ENCODE measurements at places on chromosomes 16 and 17.

- no peak for DNase-seq
Measured at GRCh38 chr17:901191-901950, 78.2 kb downstream of the NXN start.

- DNase-seq, result no peak
Measured at GRCh38 chr16:13529193-13529982, 390.6 kb upstream of the ERCC4 start.

GRCh38 chr17:43791589-43791988 is 11.4 kb downstream of the CFAP97D1 start:
- DNase-seq, result no peak

DNA sequence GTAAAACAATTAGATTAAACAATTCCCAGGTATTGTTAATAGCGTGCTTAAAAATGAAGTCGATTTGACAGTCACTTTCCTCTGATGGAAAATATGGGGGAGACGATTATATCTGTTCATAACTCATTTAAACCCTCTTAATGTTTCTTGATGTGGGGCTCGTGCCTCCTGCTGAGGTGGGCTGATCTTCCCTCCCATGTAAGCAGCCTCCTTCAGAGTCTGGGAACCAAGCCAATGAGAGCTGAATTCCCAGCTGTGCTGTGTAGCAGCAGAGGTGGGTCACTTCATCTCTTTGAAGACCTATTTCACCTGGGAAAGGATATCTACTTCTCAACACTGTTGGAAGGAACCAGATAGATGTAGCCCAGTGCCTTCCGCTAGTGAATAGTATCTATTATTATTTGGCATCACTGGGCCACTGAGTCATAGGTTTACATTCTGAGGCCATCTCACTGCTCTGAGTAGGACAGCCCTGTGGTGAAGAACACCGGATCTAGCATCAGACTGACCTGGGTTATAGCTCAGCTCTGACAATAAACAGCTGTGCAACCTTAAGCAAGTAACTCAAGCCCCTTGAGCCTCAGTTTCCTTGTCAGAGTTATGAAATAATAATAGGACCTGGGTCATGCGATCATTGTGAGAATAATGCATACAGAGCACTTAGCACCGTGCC is 85.3 kb upstream of the C16orf82 start:
- DNase-seq, result no peak

DNA sequence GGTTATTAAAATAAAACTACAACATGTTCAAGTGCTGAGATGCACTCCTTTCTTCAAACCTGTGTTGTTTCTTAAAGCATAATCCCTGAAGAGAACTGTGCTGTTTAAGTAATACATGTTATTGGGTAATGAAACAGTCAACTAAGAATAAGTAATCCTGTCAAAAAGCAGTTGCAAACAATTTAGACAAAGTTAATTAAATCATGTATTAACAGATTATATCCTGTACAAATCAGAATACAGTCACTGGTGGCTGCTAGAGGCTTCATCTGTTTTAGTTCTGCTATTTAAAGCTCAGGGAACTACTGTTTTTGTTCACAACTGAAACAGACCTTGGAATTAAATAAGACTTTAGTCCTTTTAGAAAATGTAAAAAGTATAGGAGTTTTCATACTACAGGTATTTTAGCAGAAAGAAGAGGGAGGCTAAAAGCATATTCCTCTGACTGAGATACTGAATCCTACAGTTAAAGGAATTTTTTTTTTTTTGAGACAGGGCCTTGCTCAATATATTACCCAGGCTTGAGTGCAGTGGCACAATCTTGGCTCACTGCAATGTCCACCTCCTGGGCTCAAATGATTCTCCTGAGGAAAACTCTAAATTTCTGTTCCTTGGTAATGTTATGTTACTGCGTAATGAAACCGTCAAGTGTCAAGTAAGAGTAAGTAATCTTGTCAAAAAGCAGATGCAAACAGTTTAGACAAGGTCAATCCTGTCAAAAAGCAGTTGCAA is 27.3 kb upstream of the ITGA2B start:
- no peak for DNase-seq

Measured in NCI-H2227 treated with DMSO at 0.1 percent for 48 hours (cell line).